ENCODE measurements at places on chromosomes 12 and 14.

DNA sequence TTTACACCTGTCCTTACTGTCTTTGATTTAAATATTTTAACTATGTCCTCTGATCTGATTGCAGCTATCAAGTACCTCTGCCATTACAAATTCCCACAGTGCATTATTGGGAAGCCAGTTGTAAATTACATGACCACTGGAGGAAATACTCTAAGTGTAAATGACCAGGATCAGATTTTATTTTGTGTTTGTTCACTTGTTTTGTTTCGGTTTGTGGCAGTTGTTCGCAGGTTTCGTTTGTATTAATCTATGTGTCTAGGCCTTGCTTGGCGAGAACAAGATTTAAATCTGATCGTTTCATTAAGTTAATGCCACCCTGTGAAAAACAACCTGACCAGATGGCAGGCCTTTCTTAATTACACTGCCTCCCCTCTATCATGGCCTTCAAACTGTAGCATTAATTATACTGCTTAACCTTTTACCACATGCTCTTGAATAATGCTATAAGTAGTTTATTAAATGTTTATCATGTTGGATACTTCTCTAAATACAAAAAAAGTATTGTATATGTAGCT, 990.1 kb downstream of the TMTC2 start:
- no peak for DNase-seq

- DNase-seq = no peak
Measured at GRCh38 chr12:5262885-5263284, 169.0 kb upstream of the NTF3 start.

- no peak for DNase-seq
Measured at GRCh38 chr12:92365333-92365732, 219.7 kb upstream of the BTG1 start.

GRCh38 chr12:39884616-39885125, 221.2 kb downstream of the SLC2A13 start:
- no peak for DNase-seq

GRCh38 chr12:27336282-27336653, 3.6 kb downstream of the BMAL2 start:
- no peak for DNase-seq

DNA sequence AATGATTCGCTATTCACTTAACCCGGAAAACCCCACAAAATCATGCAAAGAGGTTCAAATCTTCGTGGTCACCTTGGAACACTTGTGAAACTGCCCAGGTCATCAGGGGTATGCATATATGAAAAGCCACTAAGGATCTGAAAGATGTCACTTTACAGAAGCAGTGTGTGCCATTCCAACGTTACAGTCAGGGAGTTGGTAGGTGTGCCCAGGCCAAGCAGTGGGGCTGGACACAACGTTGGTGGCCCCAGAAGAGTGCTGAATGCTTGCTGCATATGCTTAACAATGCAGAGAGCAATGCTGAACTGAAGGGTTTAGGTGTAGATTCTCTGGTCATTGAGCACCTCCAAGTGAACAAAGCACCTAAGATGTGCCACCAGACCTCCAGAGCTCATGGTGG, 51.1 kb upstream of the EIF5 start:
- no peak for DNase-seq

DNA sequence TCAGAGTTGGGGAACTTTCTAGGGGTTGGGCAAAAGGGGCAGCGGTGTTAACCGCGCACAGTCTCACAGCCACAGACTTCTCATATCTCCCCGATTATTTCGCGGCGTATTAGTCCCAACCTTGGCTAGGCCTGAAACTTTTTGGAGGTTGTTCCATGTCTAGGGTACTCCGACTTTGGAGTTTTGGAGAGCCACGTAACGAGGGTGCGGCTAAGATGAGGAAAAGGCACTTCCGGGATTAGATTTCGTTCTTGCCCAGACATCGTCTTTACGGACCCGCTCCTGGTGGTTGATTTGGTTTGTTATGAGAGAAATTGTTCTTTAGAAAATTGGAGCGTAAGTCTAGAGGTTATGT, 513 bp downstream of the CCNK start:
- peak; percentile 43 for DNase-seq

- no peak for DNase-seq
Measured at GRCh38 chr12:94990222-94990621, 13.3 kb downstream of the NDUFA12 start.

DNA sequence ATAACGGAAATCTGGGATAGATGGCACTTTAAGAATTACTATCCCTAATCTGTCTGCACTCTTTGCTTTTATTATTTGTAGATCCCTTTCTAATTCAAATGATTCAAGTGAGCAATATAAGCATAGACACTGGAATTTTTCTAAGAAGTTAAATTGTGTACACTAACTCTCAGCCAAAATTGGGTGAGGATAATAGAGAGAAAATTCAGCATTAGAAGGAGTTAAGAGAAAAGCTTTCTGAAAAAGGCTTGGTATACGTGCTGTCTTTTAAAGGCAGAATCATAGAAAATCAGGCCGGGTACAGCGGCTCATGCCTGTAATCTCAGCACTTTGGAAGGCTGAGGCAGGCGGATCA, 57.1 kb upstream of the CRACR2A start:
- DNase-seq = no peak
